Activated gamma-delta T cell treated with anti-CD3 and anti-CD28 coated beads, Interleukin-2, amount 50 U/mL, for 16 hours (primary cell): ENCODE measurements at places on chromosomes 13 and 19.
A peak's percentile ranks its signal among the peaks of the same experiment; 100 is the strongest.

DNA sequence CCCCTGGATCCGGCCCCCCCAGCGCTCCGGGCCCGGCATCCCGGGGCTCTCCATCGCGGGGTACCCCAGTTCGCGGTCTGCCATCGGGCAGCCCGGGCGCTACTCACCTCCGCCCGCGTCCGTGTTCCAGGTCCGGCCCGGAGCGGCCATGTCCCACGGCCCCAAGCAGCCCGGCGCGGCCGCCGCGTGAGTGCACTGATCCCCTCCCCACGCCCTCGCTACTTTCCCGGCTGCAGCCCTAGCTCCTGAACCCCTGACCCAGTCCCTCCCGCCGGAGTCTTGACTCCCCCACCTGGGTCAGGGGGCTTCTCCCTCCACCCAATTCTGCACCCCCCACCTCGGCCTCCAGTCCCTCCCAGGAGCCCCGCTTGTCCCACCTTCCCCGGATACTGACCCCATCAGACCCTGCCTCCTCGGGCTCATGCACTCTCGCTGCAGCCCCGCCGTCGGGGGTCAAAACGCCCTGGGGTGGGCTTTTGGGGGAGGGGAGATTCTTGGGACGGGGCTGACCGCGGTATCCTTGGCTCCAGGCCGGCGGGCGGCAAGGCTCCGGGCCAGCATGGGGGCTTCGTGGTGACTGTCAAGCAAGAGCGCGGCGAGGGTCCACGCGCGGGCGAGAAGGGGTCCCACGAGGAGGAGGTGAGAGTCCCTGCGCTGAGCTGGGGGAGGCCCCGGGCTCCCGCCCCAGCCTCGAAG, 566 bp downstream of the HMG20B start:
- DNase-seq: no peak

GRCh38 chr13:29753618-29754472, 96.6 kb downstream of the UBL3 start:
- DNase-seq: no peak

DNA sequence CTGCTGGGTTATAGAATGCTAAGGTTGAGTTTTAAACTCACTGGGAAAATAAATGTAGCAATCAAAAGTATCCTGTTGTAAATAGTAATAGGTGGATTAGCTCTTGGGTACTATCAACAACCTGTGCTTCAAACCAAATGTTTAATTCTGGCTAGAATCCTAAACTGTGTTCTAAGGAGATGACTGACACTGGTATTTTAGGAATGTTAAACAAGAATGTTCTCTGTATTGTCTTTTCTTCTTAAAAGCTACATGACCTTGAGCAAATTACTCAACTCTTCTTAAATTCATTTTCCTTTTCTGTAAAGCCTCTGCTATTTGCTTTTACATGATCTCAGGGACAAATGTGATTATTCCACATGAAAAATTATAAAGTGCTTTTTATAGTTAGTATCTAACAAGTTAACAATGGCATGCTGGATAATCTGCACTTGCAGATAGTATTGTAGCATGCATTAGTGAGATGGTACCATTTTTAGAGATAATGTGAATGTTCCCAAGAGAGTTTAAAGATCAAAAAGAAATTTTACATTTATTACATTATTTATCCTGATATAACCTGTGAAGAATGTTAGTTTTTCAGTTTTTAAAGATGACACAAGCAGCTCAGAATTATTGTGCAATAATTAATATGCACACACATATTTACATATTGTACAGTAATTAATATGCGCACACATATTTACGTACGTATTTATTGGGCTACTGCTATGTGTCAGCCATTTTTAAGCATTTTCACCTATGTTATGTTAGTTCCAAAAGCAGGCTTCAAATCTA, 13.6 kb upstream of the EPSTI1 start:
- DNase-seq: no peak

DNA sequence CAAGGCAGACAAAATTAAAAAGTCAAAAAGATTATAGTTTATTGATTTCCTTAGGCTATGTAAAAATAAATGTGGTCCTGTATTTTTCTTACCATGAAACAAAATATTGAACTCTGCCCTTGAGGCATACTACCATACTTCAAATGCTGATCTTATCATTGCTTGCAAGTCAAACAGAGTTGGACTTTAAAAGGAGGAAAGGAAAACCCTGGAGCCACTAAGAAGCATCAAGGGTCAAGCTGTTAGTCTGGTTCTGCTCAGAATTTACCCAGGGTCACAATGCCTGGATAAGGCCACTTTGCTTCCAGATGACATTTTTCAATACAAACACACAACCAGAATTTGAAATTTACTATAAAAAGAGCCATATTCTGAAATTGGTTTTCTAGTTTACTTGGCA, 2.2 kb upstream of the FREM2 start:
- DNase-seq: no peak

GRCh38 chr13:97296740-97297139, 74.6 kb downstream of the MBNL2 start:
- DNase-seq: no peak

- DNase-seq: no peak
Measured at GRCh38 chr19:42200116-42200715, 17.3 kb downstream of the DEDD2 start.

DNA sequence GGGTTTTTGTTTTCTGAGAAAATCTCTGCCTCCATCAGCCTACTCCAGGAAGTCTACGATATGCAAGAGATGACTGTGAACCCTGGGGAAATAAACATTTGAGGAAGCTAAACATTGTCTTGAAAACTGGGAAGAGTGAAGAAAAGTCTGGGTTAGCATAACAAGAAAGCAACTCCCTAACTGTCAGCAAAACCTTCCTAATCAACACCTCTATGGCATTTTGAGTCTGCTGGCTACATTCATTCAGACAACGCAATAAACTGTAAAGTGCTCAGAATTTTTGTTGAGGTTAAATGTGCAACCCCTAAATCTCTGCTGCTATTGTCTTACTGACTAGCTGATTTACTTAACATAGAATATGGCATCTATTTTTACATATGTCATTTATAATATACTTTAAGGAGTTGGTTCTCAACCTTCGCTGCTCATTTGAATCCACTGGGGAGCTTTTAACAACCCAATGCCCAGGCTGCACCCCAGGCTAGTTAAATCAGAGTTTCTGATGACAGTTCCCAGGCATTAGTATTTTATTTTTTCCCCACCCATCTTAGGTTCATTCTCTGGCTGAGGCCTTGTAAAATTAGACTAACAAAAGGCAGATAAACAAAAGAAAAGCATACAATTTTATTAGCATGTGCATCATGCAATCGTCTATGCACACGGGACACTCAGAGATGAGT, 45.3 kb upstream of the SERTM1 start:
- no peak for DNase-seq

GRCh38 chr13:112696869-112697465, 7.1 kb downstream of the ATP11A start:
- no peak for DNase-seq

GRCh38 chr13:80083081-80083852, 257.7 kb downstream of the SPRY2 start:
- DNase-seq: no peak

DNA sequence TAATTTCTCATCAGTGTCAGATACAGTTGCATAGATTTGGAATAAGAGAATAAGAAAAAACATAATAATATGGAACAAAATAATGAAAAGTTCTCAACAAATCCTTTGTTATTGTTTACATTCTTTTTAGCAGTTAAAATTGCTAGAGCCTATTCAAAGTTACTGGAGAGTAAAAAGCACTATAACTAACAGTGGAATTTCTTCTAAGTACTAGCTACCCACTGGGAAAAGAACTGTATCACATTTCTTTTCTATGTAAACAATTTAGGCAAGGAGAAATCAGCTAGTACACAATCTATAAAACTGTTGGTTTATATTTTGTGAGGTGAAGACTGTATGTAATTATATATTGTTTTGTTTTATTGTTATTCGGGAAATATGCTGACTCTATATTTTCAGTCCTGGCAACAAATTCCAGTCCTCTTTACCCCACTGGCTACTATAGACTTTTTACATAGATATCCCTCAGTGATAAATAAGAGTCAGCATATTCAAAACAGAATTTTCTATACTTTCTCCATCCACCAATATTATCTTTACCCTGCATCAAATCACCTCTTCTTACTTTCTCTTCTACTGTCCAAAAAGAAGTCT, 222.0 kb downstream of the PCDH9 start:
- DNase-seq: no peak

DNA sequence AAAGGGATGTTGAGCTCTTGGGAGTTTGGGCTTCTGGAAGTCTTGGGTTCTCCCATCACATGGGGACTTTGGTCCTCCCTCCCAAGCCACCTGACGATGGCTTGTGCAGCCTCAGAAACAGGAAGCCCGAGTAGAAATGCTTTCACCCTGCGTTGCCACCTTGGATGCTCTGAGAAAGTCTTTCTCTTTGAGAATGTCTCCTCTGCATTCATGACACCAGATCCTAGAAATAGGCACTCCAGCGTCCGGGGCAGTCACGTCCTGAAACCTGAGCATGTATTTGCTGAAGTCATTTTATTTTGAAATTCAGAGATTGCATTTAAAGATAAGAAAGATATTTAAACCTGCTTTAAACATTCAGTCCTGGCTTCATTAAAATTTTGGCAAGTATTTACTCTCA, 34.4 kb downstream of the CUL4A start:
- no peak for DNase-seq

- no peak for DNase-seq
Measured at GRCh38 chr19:14114854-14115253, 2.7 kb downstream of the PRKACA start.

GRCh38 chr13:79435561-79435990, 29.5 kb upstream of the RBM26 start:
- no peak for DNase-seq

DNA sequence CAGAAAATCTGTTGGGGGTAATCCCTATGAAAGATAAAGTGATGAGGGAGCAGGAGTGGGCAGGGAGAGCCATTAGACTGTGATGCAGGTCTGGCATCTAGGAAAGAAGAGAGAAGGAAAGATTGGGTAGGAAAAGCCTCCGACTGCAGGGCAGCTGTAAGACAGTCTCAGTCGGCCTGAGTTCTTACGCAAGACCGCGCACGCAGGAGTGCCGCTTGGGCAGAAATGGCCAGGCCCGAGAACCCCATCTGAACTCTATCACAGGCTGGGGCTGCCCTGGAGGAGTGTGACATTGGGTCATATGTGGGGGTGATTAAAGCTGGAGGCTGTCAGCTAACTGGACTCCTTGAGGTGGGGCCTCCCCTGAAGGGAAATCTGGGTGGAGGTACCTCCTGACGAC, 13.9 kb upstream of the FBXL3 start:
- no peak for DNase-seq

DNA sequence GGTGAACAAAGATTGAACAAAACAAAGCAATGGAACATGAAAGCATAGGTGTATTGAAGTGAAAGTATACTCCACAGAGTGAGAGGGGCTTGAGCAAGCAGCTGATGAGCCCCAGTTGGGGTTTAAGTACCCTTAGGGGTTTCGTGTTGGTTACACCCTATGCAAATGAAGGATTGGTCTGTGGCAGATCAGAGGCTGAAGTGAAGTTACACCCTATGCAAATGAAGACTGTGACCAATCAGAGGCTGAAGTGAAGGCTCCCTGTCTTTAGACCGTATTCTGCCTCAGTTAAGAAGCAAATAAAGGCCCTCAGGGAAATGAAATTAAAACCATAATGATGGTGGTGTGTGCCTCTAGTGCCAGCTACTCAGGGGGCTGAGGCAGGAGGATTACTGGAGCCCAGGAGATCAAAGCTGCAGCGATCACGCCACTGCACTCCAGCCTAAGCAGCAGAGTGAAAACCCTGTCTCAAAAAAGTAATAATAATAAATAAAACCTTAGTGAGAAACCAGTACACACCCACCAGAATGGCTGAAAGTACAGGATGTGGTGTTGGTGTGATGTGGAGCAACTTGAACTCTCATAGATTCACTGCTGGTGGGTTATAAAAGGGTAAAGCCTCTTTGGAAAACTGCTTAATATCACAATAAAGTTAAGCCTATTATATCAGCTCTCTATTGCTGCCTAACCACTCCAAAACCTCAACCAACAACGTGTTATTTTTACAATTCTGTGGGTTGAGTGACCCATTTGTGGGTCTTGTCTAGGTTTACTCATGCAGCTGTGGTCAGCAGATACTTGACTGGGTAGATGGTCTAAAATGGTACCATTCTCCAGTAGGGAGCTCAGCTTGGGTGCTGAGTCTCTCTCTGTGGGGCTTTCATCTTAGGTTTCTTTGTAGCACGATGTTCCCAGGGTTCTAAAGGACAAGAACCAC, 12.8 kb upstream of the UPF3A start:
- no peak for DNase-seq

DNA sequence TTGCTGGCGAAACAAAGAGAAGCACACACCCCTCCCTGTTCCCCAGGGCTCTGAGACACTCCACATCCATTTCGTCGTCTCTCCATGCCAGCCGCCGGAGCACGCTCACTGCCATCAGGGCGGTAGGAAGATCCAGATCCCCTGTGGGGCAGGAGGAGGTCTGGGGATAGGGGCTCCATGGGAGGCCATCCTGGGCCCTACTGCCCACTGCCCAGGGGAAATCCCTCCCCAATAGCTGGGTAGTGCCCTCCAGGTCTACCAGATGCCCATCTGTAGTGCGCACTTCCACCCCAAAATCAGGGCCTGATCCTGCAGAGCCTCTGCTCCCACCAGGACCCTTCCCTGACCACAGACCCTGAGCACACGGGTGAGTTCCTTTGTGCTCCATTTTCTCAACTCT, 80.3 kb downstream of the EFNB2 start:
- no peak for DNase-seq

GRCh38 chr13:39259371-39260140, 221.3 kb downstream of the NHLRC3 start:
- DNase-seq: no peak

DNA sequence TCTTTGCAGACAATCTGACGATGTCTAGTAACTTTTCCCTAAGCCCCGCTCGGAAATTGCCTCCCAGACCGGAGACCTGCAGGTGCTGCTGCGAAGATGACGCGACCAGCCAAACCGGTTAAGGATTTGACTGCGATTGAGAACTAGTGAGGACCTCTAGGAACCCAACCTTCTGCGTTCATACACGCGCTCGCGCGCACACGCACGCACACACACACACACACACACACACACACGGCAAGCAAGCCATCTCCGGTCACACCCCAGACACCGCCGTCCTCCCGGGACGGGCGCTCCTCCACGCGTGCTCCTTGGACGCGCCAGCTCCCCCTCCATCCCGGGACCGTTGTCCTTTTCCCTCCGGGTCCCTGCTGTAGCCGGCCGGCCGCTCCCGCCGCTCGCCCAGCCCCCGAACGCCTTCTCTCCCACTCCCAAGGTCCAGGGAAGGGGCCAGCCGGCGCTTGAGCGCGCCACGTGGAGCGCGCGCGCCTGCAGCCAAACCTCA, 1.2 kb downstream of the TBC1D4 start:
- DNase-seq: peak; percentile 1

- DNase-seq: no peak
Measured at GRCh38 chr13:114151565-114152284, 19.3 kb upstream of the RASA3 start.

DNA sequence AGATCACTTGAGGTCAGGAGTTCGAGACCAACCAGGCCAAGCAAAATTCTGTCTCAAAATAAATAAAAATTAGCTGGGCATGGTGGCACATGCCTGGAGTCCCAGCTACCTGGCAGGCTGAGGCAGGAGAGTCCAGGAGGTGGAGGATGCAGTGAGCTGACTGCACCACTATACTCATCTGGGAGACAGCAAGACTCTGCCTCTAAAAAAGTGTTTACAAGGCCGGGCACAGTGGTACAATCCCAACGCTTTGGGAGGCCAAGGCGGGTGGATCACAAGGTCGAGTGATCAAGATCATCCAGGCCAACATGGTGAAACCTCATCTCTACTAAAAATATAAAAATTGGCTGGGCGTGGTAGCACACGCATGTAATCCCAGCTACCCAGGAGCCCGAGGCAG, 4.2 kb upstream of the DAPK3 start:
- no peak for DNase-seq
